ENCODE measurements at places on chromosomes 6 and 20. TPM values are rescaled to one million over a fixed set of nuclear protein-coding genes. Genes with fewer than 3 reads are reported as not detected.

Gene ABHD16B
- total RNA-seq: not detected

Gene FAM83D
- total RNA-seq: 25.5 TPM

Gene PHACTR3
- 0.53 TPM for total RNA-seq

Gene KCNK5
- 26.9 TPM for total RNA-seq

Gene ALDH5A1
- 16.4 TPM for total RNA-seq

Gene ADGRB3
- total RNA-seq: 0.98 TPM

Gene ECT2L
- not detected for total RNA-seq

Gene PBOV1
- not detected for total RNA-seq

Gene ARMC12
- total RNA-seq: not detected

Gene WASF1
- total RNA-seq: 2.2 TPM

Gene TCF15
- total RNA-seq: 0.16 TPM

Gene GJA10
- not detected for total RNA-seq

Gene HM13
- total RNA-seq: 179 TPM

Gene CRNKL1
- total RNA-seq: 25.8 TPM

Gene EPM2A
- total RNA-seq: 3.7 TPM

Gene ARFGEF3
- 23.8 TPM for total RNA-seq

Gene ULBP3
- total RNA-seq: 1.8 TPM

Gene PDCD2
- total RNA-seq: 61.5 TPM

Gene HLA-F
- total RNA-seq: 58.8 TPM

Gene LY6G6F
- total RNA-seq: not detected

Gene L3MBTL1
- total RNA-seq: 4.5 TPM

Gene MTCH1
- total RNA-seq: 160 TPM

Gene GSTA1
- total RNA-seq: 8.1 TPM

Gene HNF4A
- 288 TPM for total RNA-seq

Gene ZNF343
- 8.5 TPM for total RNA-seq

Gene EYA4
- not detected for total RNA-seq

Gene CNR1
- total RNA-seq: 0.82 TPM

Gene OLIG3
- total RNA-seq: not detected

Gene MAS1
- total RNA-seq: not detected

Gene GPR6
- not detected for total RNA-seq

Gene PAX1
- not detected for total RNA-seq

Gene GHRH
- total RNA-seq: not detected

Gene RIMS1
- 0.56 TPM for total RNA-seq

Gene OR2J3
- total RNA-seq: not detected

Gene AIF1
- 20.7 TPM for total RNA-seq

Gene HLA-DQB2
- 0.40 TPM for total RNA-seq

Gene LY6G6C
- not detected for total RNA-seq
